ENCODE measurements at places on chromosomes 7 and 10.
A peak's percentile ranks its signal among the peaks of the same experiment; 100 is the strongest.

GRCh38 chr10:3071405-3072198 is 4.3 kb downstream of the PFKP start:
- DNase-seq: no peak

GRCh38 chr7:107430057-107430456 is 39.8 kb upstream of the GPR22 start:
- DNase-seq: no peak

DNA sequence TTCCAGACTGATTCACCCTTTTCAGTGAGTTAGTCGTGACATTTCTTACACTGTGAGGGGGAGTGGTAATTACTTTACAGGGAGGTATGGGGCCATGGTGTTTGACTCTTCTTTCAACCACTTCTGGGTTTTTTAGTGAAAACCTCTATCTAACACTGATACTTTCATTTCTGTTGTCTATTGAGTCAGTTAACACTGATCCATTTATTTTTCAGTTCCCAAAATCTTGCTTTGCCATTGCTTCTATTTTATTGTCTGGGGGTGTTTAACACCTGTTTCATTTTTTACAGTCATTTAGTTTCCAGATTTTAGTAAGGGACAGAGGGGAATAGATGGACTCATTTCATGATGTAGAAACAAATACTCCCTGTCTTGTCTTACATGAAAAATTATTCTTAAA is 61.5 kb downstream of the HELLS start:
- no peak for DNase-seq

DNA sequence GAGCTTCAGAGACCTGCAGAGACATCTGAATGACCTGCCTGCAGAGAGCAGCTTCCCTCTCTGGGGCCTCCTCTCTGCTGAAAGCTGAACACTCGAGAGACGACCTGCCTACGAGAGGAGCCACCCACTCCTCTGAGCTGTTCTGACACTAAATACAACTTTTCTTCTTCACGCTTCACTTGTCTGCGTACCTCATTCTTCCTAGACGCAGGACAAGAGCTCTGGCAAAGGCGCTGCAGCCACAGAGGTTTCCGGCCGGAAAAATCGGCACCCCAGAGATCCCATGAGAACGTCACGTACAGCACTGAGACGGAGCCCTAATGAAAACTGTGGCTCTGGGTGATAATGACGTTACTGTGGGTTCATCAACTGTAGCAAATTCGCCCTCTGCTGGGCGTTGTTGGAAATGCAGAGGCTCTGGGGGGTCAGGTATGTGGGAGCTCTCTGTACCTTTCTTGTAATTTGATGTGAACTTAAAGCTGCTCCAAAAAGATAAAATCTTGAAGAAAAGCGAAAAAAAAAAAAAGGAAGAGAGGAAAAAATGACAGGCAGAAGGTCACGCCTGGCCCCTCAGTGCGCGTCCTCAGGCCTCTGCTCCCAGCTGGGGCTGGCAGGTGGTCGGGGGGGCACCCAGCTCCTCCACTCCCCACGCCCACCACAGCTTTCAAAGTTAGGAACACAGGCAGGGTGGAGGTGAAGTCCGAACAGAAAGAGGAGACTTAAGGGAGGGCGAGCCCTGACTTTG is 120.7 kb downstream of the DYNC2I1 start:
- peak; percentile 94 for DNase-seq

DNA sequence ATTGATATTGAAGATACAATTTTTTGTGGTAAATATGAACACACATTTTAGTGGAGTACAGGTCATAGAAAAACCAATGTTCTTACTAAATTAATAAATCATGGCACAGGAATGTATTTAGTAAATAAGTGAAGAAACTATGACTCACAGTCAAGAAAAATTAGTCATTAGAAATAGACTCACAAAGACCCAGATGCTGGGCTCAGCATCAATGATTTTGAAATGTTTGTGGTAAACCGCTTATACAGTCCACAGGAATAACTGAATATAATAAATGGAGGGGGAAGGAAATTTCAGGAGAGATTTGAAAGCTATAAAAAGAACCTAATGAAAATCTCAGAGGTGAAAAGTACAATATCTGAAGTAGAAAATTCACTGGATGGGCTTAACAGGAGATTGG is 138.3 kb upstream of the ADCY1 start:
- DNase-seq: no peak

- no peak for DNase-seq
These were observed 5.4 kb downstream of the LOXL4 start for GRCh38 chr10:98262571-98262970.

DNA sequence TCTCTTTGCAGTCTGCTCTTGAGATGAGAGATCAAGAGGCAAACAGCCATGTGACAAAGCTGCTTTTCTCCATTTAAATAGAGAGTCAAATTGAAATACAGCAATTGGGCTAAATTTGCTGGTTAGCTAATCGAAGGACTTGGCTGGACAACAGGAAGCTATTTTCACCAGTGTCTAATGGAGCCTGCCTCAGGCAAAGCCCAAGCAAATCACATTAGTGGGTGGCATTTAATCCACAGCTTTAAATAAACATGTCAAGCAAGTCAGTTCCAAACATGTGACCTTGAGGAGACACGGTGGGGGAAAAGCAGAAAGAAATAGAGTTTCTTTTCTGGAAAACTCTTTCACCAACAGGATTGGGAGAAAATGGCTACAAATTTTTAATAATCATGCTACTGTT is 180.5 kb upstream of the AOAH start:
- no peak for DNase-seq

Measured in stimulated activated CD4-positive, alpha-beta T cell treated with anti-CD3 and anti-CD28 coated beads, Interleukin-1b, Interleukin-23, amount 100 ng/mL, for 1 hour (primary cell).